ENCODE measurements at places on chromosomes 1 and 21.

- DNase-seq = no peak
Measured at GRCh38 chr1:1985375-1986050, 18.1 kb downstream of the CFAP74 start.

DNA sequence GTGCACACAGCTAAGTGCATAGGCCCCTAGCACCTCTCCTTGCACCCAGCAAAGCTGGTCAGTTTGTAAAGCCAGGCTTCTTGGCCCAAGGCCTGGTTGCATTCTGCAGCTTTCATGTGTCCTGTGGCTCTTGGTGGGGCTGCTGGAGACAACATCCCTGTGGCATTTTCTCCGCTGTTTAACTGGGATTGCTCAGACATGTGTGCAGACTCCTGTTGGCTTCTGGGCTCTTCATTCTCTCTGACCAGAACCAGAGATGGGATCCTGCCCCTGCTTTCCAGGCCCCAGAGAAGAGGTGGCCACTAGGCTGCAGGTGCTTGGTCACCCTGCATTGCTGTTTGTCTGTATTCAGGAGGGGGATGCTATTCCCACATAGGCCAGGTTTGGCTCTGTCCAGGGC, 50.8 kb downstream of the FAM78B start:
- no peak for DNase-seq

DNA sequence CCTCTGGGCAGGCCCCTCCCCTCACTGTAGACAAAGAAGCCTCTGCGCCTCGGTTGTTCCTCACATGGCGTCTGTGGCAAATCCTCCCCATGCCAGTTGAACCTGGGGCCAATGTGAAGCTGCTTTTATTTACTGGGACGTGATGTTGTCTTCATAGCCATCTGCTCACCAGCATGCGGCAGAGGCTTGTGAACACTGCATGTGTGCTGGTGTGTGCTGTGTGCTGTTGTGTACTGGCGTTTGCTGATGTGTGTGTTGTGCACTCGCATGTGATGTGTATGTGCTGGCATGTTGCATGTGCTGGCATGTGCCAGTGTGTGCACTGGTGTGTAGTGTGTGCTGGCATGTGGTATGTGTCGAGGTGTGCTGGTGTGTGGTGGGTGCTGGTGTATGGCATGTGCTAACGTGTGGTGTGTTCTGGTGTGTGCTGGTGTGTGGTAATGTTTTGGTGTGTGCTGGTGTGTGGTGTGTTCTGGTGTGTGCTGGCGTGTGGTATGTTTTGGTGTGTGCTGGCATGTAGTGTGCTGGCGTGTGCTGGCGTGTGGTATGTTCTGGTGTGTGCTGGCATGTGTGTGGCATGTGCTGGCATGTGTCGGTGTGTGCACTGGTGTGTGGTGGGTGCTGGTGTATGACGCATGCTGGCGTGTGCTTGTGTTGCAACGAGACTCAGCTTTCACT, 37.2 kb upstream of the TRAPPC10 start:
- DNase-seq = no peak

- DNase-seq = no peak
Measured at GRCh38 chr1:221806236-221806635, 64.3 kb upstream of the DUSP10 start.

DNA sequence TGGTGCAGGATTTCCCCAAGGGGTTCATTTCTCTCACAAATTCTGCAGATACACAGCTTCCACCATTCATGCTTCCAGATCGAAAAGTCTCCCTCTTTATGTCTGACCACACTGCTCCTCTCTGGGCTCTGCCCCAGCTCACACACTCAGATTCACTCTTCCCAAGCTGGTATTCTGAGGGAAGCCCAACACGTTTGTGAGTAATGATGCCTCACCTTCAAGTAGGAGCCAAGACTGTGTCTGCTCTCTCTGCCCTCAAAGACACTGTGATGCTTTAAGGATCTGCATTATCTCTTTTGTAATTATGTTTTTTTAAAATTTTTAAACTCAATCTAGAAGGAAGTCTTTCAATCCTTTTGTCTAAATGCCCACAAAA, 19.8 kb downstream of the PRAMEF11 start:
- DNase-seq = no peak

DNA sequence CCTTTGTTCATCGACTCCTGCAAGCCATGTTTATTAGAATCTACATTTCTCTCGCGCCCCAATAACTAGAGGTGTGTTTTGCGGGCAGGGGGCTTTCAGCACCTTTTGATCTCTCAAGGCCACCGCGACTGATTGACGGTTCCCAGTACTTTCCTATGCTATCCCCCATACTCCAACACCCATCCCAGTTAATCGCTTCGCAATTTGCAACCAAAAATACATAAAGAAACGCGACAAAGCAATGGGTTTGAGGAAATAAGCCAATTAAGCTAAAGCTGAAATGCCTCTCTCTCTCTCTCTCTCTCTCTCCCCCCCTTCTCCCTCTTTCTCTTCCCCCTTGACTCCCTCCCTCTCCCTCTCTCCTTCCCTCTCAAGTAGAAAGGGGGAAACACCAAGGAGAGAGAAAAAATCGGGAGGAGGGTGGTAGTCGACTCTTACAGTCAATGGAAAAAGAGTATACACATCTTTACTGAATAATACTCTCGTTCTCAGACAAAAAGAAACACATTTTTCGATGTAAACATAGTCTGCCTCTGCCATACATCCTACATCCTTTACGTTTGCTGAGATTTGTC, 128.0 kb upstream of the DPYD start:
- DNase-seq = no peak

DNA sequence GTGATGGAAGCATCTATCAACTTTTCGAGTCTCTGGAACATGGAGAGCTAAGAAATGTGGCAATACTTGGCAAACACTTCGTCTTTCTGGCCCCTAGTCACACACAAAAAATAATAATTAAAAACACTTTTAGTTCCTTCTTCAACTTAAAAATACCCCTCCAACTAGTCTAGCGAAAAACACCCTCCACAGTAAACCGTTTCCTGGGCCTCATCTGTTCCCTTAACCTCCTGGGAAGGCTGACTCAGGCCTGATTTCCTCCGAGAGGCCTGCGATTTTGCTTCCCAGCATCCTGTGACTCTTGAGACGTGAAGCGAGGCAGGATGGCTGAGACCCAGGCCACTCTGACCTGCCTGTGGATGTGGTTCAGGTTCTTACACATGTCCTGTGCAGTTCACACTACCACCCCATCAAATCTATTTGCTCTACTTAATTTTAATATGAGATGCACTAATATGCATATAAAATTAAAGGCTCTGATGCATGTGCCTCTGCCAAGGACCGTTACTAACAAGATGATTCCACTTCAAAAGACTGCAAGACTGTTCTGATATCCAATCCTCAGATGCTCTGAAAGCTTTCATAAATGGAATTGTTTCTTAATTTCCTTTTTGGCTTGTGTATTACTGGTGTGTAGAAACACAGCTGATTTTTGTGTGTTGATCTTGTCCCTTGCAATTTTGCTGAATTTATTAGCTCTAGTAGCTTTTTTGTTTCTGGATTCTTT, 3.5 kb downstream of the NAV1 start:
- DNase-seq = no peak

GRCh38 chr1:19734472-19734999, 65.2 kb downstream of the TMCO4 start:
- no peak for DNase-seq

GRCh38 chr1:179287946-179288345, 5.7 kb upstream of the SOAT1 start:
- no peak for DNase-seq

- DNase-seq = no peak
Measured at GRCh38 chr1:42176902-42177519, 12.5 kb upstream of the GUCA2A start.

DNA sequence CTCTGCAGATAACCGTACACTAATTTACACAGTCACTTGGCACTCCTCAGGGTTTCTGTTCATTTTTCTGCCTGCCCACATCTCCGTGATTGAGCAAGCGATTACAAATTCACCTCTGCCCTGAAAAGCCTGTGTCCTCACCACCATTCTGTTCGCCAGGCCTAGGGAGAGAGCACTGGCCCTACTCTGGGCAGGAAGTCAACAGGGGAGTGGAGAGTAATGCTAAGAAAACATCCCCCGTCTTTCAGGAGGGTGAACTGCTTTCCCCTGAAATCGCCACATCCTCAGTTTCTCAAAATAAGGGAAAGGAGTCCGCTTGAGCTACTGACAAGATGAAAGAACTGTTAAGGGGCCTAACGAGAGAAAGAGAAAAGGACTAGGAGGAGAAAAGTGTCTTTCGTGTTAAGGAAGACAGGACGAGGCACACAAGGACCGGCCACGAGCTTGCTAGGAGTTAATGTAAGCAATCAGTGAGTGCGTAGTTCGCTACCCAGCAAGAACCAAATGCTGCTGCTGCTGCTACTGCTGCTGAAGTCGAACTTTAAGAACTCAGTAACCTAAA, 632 bp downstream of the PEX19 start:
- DNase-seq = no peak

DNA sequence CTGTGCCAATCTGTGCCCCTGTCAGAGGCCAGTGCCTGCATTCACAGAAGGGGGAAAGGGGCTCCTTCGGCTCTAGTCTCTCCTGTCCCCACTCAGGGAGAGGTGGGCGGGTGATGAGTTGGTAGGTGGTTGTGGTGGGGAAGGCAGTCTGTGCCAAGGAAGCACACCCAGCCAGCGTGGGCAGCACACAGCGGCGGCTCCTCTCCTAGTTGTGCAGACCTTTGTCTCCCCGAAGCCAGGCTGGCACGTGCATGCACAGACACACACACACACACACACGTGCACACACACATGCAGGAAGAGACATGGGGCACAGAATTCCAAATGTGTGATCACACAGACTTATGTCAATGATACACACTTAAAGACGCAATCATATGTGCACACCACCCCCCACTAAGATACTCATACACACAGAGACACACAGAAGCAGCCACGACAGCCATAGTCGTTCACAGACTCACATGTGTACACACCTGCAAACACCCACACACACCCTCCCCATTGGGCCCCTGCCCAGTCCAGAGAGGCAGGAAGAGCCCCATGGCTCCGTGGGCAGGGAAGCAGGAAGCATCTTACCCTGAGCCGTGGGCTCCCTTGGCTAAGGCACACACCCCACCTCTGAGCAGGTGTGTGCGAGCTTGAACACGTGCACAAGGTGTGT, 16.4 kb downstream of the RIMS3 start:
- no peak for DNase-seq

DNA sequence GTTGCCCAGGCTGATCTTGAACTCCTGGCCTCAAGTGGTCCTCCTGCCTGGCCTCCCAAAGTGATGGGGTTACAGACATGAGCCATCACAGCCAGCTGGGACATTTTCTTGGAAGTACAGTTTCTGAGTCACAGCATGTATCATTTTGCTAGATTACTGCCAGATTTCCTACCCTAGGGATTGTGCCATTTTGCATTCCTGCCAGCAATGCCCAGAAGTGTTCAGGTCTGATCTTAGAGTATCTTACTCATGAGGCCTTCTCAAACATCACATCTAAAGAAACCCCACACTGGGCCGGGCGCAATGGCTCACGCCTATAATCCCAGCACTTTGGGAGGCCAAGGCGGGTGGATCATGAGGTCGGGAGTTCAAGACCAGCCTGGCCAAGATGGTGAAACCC, 10.2 kb downstream of the BMP8A start:
- no peak for DNase-seq

DNA sequence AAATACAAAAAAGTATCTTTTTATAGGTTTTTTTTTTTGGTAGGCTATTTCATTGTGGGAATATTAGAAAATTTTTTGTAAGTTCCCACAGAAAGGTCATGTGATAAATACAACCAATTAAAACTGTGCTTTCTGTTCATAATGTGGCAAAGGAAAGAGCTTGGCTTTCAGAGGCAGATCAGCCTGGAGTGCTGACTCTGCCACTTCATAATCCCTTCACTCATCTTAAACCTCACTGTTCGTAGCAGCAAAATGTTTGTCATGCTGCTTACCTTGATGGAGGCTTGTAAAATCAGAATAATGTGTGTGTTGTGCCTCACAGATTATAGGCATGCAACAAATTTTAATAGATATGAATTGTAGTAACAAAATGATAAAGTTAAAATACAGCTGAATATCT, 176.8 kb downstream of the ZP4 start:
- DNase-seq = no peak

- DNase-seq = no peak
Measured at GRCh38 chr1:159556931-159557369, 21.1 kb upstream of the OR10J5 start.

DNA sequence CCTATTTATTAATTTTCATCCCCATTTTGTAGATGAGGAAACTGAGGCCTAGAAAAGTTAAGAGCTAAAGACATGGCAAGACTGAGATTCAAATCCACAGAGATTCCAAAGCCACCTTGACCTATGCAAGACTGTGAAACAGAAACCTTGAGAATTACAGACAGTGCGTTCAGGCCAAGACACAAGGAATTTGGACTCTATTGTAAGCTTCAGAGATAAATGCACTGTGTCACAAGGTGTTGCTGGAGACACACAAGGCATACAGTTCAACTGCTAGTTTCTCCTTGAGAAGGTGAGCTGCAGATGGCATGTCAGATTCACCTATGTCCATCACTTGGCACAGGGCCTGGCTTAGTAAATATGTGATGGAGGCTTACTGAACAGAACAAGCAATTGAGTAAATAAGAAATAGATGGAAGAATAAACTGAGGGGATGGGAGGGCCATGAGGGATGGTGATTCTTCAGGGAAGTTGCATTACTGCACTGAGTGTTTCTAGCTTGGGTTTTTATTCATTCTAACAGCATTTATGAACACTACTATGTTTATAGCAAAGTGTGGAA, 215.0 kb downstream of the DAB1 start:
- DNase-seq = no peak

DNA sequence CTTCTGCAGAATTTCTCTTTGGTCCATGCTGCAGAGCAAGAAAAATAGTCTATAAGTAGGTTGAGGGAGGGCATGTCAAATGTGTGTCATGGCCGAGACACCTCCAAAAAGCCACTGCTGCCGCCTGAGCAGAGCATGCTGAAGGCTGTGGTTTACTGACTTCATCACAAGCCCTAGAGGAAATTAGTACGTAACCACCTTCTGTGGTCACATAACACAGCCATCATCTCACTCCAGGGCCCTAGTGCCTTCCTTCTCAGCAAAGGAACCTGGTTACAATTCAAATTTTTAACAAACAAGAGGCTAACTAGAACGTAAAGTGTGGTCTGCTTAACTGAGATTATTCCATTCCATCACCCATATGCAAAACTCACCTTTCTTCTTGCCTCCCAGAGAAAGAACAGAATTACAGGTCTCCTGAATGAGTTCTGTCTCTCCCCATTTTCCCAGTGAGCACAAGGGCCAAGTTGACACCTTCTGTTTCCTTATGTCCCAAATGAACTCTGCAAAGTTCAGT, at the start of gene PTPN22:
PTPN22 (minus strand) TSS at position 116 of the 517 bp plus-strand sequence.
- peak; percentile 24 for DNase-seq

- no peak for DNase-seq
Measured at GRCh38 chr1:53572065-53572814, 113.0 kb downstream of the DMRTB1 start.

DNA sequence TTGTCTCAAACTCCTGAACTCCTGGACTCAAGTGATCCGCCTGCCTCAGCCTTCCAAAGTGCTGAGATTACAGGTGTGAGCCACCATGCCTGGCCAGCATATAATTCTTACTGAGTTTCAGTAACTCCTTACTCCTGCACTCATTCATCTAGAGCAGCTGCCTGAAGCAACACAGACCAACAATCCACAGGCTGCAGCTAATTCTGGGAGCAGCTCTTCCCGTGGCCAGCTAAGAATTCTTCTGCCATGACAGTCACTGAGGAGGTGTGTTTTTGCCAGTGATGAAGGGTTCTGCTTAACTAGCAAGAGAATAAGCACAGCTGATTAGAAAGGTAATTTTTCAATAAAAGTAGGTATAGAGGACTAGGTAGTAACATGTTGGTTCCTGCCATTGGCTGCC, 5.4 kb downstream of the VTCN1 start:
- DNase-seq = no peak

- no peak for DNase-seq
Measured at GRCh38 chr1:39668111-39668510, 3.8 kb downstream of the NT5C1A start.

Measured in fibroblast of skin of left biceps (primary cell).